CD4-positive, alpha-beta T cell treated with Interleukin-6 at 100 ng/mL for 8 hours (primary cell): ENCODE measurements at places on chromosomes 4 and X.

- no peak for DNase-seq
Measured at GRCh38 chrX:3345281-3346191, 916 bp downstream of the MXRA5 start.

GRCh38 chr4:171876636-171877035, 63.4 kb downstream of the GALNTL6 start:
- no peak for DNase-seq

DNA sequence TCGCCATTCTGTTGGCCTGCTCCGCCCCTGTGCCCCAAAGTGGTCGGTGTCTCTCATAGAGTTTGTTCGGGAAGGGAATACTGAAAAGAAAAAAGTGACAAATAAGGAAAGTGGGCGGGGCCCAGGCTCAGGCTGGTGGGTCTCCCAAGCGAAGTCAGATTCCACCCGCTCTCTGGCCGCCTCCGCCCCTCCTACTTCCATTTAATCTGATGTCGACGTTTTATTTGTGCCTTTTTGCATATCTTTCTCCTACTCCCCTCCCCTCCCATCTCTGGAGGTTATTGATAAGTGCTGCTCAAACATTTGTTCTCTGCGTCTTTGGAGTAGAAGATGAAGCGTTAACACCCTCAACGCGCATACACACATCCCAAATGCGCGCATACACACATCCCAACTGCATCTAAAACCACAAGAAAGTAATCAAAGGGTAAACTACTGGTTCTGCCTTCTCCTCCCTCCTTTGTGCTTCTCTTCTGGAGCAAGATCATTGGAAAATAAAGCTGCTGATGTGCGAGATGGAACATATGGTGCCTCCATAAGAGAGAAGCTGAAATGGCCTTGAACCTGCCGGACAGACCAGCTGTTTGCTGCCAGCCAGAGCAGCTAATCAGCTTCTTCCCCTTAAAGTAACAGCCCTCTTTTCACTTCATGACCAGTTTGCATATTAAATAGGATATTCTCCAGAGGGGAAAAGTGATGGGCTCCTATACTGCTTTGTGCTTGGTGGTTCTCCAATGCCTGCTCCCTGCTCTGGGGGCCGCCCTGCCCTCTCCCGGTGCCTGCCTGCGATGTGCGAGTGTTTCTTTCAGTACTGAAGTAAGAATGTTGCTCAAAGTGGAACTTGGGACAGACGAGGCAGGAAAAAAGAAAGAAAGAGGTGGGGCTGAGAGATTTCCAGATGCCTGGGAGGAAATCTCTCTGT, 3.1 kb downstream of the MAMLD1 start:
- DNase-seq: no peak

- no peak for DNase-seq
Measured at GRCh38 chr4:89549907-89550306, 242.3 kb upstream of the GPRIN3 start.

DNA sequence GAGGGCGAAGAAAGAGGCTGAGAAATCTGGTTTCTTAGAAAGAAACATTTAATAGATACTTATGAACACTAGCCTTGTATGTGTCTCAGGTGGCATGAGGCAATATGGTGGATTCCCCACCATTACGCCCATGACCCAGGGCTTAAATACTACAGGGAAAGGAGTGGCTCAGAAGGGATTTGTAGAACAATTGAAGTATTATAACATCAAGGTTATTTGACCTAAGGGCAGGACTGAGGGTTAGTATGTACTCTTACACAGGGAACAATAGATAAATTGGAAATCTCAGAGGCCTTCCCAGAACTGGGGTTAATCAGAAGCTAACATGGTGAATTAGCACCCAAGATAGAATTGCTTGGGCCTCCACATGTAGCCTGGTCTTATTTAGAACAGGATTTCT, 11.0 kb upstream of the USP46 start:
- DNase-seq: no peak

GRCh38 chrX:103889216-103889615, 57.2 kb upstream of the RAB9B start:
- DNase-seq: no peak

DNA sequence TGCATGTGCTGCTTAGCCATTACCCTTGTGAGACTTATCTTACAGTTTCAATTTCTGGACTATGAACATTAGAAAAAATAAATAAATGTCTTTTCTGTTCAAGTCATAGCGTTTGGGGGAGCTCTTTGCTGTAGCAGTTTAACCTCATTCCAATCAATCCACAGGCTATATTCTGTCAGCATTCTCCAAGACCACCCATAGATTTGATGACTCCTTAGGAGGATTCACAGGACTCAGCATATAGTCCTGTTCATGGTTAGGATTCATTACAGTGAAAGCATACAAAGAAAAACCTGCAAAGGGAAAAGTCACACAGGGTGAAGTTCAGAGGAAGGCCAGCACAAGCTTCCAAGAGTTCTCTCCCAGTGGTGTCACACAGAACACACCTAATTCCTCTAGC, 180.5 kb downstream of the ADAMTS3 start:
- no peak for DNase-seq

DNA sequence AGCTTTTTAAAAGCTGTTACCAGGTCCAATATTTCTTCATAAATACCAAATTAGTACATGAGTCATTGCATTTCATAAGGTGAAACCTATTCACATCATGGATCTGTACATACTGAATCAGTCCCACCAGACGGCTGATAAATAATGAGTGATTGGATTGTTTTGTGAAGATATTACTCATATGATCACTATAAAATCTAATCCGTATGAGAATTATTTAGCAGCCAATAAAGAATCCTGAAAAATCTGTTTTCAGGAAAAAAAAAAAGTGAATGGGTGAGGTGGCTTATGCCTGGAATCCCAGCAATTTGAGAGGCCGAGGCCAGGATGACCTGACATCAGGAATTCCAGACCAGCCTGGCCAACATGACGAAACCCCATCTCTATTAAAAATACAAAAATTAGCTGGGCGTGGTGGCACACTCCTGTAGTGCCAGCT, 438.1 kb downstream of the INPP4B start:
- no peak for DNase-seq

DNA sequence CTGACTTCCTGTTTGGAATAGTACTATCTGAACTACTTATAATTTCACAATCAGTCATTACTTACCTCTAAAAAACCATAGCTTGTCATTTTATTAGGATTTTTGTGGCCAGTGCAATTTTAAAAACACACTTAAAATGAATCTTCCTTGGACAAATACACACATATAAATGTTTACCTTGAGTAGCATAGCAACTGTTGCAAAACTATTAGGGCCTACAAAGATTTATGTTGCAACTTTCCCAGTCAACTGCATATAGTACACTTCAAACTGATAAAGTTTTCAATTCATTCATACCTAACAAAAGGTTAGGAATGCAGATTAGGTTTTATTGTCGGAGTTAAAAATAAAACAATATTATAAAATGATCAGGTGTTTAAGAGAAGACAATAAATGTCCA, 193.0 kb downstream of the PDGFC start:
- DNase-seq: no peak

- DNase-seq: peak; percentile 33
Measured at GRCh38 chrX:47232803-47233332, at the start of gene USP11. Gene USP11 (plus strand): TSS chrX:47233009. CDS start chrX:47233044, 35 bp downstream.

DNA sequence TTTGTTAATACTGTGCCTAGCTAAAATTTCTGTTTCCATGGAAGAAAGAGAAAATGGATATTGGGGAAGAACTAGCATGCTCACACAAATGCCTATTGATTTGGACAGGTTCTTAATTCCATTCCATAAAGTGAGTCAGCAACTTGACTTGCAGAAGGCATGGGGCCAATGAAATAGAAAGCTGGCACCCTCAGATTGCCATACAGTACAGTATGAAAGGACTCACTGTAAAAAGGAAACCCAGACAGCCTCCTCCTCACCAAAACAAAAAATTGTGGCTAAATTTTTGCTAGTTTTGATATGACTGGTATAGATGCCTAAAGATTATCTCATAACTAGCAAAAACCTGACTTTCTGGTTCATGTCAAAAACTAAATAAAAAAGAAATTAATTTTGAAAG, 11.2 kb upstream of the TAB3 start:
- DNase-seq: no peak

GRCh38 chrX:105975382-105975781, 63.1 kb downstream of the SERPINA7 start:
- no peak for DNase-seq

GRCh38 chrX:43559644-43560043, 96.5 kb upstream of the MAOA start:
- DNase-seq: peak; percentile 19

- no peak for DNase-seq
Measured at GRCh38 chrX:20527558-20528011, 260.9 kb upstream of the RPS6KA3 start.
